ENCODE measurements at places on chromosomes 13 and 19.

GRCh38 chr13:32674503-32674902 is 88.3 kb downstream of the PDS5B start:
- no peak for DNase-seq

DNA sequence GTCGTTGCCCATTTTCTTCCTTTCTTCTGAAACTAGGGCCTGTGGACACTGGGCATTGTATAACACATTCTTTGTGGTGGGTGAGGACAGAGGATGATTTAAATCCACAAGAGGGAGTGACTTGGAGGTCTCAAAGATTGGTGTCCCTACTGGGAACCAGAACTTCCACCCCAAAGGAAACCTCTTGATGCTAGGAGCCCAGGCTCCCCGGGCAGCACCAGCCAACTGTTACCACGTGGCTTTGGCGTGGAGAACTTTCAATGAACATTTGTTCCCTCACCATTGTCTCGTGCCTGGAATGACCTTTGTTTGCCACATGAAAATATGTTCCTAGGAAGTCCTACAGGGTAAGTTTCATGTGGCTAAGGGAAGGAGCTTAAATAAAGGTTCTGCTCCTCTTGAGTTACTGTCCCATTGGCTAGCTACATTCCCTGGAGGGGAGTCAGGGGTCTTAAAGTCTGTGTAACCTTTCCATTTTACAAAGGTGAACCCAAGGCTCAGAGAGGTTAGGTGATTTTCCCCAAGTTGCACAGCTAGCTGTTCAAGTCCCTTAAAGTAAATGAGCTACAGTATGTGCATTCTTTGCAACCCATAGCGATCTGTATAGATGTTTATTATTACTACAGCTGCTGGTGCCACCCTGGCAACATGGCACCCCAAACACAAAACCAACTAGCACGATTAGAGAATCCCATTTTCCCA is 5.0 kb upstream of the CDX2 start:
- no peak for DNase-seq

GRCh38 chr19:42420055-42420544 is 7.1 kb downstream of the LIPE start:
- no peak for DNase-seq

DNA sequence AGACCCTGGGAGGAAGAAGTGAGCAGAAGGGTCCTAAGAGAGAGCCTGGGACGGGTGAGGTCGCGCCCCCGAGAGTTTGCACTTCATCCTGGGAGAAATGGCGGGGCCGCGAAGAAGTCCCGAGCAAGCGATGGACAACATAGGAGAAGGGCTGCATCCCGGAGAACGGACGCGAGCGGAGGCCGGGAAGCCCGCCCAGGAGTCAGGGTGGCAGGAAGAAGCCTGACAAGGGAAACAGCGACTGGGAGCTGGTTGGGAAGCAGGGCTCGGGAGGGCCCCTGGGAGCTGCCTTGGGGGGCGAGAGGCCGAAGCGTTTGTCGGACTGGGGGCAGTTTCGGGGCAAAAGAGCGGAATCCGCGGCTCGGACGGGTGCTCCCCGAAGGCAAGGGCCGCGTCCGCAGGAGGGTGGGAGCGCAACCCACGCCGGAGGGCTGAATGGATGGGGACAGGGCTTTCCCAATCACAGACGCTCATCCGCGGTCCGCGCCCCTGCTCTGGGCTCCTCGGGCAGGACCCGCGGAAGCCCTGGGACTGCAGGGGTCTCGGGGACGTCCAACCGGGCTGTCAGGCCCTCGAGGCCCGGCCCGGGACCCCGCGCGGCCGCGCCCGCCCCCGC is 469 bp downstream of the ABHD17A start:
- DNase-seq: no peak

- DNase-seq: no peak
Observed at GRCh38 chr13:75566658-75567057, 17.1 kb downstream of the UCHL3 start.

- DNase-seq: no peak
Observed at GRCh38 chr19:30061223-30062064, 119.4 kb downstream of the URI1 start.

DNA sequence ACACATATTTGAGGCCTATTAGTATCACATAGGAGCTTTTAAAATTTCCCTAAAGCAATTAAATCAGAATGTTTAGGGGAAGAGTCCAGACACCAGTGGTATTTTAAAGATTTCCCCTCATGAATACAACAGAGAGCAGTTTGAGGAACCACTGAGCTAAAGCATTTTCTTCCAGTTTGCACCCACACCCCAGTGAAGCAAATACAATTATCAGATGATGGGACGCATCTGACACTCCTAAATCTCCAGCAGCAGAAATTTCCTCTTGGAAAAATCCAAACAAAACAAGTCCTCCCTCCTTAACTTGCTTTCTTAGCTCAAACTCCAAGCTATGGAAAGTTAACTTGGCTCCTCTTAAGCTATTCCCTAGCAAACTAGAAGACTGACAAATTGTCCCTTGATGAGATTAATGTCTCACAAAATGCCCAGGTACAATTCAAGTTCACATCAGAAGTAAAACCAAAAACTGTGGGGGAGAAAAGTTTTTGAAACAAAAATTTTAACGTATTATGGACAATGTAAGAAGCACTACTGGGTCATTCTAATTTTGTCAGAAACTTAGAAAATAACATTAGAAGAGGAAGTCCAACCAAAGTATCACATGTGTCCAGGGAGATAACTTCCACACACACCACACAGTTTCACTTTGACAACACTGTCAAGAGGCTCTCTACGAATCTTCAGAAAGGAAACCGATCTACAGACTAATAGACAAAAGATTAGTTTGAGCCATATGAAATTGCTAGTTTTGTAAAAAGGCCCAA is 74.1 kb downstream of the ABCC4 start:
- no peak for DNase-seq

- no peak for DNase-seq
Observed at GRCh38 chr13:97188207-97188606, 33.9 kb upstream of the MBNL2 start.

DNA sequence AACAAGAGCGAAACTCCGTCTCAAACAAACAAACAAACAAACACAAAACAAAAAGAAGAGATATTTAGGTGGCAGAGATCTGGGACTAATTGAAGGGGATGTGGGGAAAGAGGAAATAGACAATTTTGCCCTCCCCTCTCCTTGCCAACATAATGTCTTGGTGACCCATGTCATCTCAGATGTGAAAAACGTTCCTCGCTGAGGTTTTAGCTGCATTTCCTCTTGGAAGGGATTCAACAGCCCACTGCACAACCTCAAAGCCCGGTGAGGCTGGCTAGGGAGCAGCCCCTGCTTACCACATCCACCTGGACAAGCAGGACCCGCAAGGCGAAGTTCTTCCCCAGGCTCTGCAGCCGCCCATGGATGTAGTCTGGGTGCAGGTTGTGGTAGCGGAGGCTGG is 4.9 kb downstream of the ERCC1 start:
- no peak for DNase-seq

GRCh38 chr19:50330365-50331078 is 1.3 kb upstream of the KCNC3 start:
- DNase-seq: no peak

All from iPS DF 19.7 (cell line).